ENCODE measurements at places on chromosomes 6 and 20.
A peak's percentile ranks its signal among the peaks of the same experiment; 100 is the strongest.

DNA sequence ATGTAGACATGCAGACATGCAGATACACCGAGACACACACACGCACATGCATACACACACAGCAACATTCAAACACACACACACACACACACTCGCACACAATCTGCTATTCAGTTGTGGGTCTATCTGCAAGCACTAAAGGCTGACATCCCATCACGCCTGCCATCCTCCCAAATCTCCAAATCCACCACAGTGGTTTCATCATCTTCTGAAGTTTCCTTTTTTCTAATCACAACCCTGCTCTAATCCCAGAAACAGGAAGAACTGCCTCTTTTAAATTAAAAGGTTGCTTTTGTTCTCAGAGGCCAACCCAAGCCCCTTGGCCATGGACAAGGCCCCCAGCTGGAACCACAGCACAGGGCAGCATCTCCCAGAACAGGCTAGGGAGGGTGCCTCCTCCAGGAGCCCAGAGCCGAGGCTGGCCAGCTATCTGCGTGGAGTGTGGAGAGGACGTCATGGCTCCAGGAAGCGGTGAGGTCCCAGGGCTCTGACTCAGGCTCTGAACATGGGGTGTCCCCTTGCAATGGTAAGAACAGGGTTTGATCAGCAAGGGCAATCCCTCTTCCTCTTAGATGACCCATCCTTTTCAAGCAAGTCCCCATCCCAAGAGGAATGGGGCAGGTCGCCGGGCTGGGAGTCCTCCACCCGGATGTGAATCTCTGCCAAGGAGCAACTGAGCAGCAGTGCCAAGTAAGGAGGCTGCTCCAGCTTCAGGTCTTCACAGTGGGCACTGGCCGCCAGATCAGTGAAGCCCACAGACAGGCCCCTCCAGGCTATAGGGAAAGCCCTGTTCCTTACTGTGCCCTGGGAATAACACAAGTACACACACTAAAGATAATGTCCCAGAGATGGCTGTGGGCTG is 14.7 kb downstream of the FOXF2 start:
- no peak for DNase-seq

GRCh38 chr6:25958700-25959162 is 3.9 kb upstream of the TRIM38 start:
- DNase-seq = no peak

GRCh38 chr6:38836585-38836984 is 121.5 kb downstream of the DNAH8 start:
- no peak for DNase-seq

- no peak for DNase-seq
Observed at GRCh38 chr20:23167431-23167830, 81.3 kb upstream of the CD93 start.

DNA sequence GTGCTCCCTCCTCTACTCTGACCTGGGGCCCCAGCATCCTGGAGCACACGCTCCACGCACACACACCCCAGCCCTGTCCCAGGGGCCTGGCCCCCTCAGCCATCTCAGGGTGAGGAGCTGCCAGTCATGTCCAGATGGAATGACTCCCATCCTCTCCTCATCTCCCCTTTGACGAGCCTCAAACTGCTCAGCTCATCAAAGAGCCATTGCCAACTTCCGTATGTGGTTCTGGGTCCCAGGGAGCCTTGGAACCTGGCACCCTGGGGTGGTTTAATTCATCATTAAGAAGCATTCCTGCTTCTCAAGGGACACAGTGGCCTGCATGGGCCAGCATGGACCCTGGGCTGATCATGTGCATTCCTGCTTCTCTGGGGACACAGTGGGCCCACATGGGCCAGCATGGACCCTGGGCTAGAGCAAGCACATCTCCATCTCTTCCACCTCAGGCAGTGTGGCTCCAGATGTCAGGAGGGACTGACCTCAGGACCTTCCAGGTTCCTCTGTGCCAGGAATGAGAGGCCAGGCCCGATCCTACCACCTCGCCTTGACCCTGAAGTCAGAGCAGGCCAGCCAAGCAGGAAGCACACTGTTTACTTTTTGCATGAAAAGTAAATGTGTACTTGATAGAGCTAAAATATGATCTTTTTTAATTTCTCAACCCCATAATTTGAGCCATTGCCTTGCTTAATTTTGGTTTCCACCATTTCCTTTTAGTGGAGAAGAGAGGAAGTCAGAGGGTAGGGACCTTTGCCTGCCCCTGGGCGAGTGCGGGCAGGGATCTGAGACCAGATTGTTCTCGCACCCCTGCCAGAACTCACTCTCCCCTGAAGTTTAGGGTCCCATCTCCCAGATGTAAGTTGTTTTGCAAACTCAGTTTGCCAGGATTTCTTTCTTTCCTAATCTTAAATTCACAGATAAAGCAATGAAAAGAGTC is 26.1 kb downstream of the SPATA2 start:
- DNase-seq = no peak

DNA sequence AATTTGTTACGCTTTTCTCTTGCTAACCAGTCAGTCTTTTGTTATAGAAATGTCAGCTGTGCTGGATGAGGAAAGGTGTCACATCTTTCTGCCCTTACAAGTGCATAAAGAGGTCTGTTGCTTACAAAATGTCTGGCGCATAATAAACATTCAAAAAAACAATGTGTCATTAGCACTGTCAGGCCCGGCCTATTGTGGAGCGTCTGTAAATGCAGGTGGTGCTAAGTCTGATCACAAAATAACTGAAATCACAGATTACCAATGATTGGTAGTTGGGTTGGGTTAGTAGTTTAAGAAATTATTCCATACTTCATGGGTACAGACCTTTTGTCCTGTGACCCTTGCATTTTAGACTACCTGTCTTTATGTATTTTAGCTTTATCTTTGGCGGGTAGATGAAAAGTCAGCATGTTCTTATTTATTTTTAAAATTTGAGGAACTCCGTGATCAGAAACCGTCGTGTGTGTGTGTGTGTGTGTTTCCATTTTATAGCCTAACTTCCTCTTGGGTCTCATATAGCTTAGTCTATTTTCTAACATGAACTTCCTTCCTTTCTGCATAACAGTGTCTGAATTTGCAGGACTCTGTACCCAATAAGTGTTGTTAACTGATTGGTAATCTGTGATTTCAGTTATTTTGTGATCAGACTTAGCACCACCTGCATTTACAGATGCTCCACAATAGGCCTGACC is 88.1 kb upstream of the IFNGR1 start:
- DNase-seq = no peak

DNA sequence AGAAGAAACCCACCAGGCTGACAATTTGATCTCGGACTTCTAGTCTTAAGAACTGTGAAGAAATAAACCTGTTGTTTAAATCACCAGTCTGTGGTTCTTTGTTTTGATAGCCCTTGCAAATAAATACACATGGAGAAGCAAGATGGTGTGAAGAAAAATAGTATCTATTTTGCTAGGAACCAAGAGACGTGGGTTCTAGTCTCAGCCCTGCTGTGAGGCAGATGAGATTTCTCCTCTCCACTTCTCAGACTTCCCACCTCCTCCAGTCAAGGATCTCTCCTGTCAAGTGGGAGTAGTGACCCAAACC is 294.9 kb upstream of the JARID2 start:
- DNase-seq = no peak

- no peak for DNase-seq
Observed at GRCh38 chr6:75117701-75118100, 88.2 kb downstream of the COL12A1 start.

GRCh38 chr20:2179233-2179580 is 77.6 kb downstream of the STK35 start:
- DNase-seq = no peak

GRCh38 chr20:41716436-41716835 is 98.3 kb upstream of the CHD6 start:
- no peak for DNase-seq

DNA sequence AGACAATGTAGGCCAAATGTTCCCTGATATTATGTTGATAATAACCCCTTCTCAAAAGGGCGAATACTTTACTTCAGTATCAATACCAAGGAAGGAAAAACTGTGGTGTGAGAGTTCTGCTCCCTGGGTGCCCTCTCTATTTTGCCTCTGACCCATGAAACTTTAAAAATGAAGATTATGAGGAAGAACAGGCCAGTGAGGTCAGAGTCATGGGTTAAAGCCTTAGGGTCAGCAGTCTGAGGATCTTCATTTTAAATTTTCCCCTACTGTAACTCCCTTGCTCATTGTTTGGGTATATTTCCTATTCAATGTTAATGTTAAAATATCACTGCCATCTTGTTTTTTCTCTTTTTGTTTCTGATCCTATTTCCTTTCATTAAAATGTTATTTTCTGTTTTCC is 47.9 kb downstream of the PRKN start:
- no peak for DNase-seq

GRCh38 chr6:27176523-27177484 is 70.7 kb upstream of the PRSS16 start:
- DNase-seq = peak; percentile 87

GRCh38 chr6:37696841-37697662 is 631 bp downstream of the MDGA1 start:
- DNase-seq = peak; percentile 49

DNA sequence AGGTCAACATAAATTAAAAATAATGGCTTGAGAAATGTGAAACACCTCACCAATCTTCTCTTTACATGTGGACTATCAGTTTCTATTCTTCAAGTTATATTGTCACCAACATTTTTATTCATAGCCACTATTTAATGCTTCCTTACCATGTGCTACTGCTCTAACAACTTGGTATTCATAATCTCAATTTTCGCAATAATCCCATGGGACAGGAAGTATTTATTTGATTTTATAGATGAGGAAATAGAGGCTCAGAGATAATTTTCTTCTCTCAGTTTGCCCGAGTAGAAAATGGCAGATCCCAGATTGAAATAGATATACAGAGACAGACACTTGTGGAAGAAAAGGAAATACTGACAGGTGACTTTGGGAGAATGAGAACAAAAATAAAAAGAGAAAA is 66.6 kb downstream of the FAM83B start:
- no peak for DNase-seq

GRCh38 chr6:36169023-36170007 is 27.2 kb upstream of the BRPF3 start:
- DNase-seq = no peak

GRCh38 chr6:36615018-36615761 is 21.0 kb downstream of the SRSF3 start:
- DNase-seq = peak; percentile 56
